ENCODE measurements at places on chromosomes 11 and 22.
A peak's percentile ranks its signal among the peaks of the same experiment; 100 is the strongest.

DNA sequence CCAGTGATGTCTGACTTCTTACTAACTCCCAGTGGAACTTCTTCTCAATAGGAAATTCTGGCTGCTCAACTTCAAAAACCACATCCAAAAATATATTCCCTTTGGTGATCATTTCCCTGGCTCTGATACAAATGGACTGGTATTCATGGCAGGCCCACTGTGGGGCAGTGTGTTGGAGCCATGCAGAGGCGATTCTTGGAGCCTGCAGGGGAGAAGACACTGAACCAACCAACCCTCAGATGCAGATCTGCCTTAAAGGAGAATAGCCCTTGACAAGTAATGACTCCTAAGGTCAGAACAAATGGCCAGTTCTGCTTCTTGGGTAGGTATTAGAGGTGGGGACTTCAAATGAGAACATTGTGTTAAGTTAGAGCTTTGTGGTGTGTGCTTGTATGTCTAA lies 12.2 kb downstream of the OR4D9 start:
- no peak for DNase-seq

DNA sequence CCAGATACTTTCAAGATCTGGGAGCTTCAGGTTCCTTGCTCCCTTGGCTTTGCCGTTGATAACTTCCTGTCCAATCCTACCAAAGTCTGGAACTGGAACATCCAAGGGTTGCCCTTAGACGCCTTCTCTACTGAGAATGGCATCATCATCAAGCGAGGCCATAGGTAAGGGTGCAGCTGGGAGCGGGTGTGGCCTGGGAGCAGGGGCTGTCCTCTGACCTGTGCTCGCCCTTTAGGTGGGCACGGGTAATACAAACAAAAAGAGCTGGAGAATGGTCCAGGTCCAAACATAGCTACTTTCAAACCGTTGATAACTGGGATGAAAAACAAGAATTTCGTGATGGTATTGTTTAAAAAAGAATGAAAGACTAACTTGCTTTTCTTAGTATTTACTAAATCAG lies 25.0 kb downstream of the CASP12 start:
- DNase-seq: no peak

GRCh38 chr11:73650400-73650799 lies 4.0 kb downstream of the PLEKHB1 start:
- DNase-seq: no peak

GRCh38 chr11:112884012-112884767 lies 77.0 kb upstream of the NCAM1 start:
- DNase-seq: no peak

- no peak for DNase-seq
These were observed 66.7 kb downstream of the PACSIN2 start for GRCh38 chr22:42948294-42948693.

- DNase-seq: no peak
These were observed 122.1 kb upstream of the TTC12 start for GRCh38 chr11:113192121-113192925.

GRCh38 chr22:48368975-48369525 lies 1458.6 kb downstream of the BRD1 start:
- DNase-seq: no peak

GRCh38 chr11:64637334-64638017 lies 46.5 kb downstream of the SLC22A12 start:
- DNase-seq: peak; percentile 18

DNA sequence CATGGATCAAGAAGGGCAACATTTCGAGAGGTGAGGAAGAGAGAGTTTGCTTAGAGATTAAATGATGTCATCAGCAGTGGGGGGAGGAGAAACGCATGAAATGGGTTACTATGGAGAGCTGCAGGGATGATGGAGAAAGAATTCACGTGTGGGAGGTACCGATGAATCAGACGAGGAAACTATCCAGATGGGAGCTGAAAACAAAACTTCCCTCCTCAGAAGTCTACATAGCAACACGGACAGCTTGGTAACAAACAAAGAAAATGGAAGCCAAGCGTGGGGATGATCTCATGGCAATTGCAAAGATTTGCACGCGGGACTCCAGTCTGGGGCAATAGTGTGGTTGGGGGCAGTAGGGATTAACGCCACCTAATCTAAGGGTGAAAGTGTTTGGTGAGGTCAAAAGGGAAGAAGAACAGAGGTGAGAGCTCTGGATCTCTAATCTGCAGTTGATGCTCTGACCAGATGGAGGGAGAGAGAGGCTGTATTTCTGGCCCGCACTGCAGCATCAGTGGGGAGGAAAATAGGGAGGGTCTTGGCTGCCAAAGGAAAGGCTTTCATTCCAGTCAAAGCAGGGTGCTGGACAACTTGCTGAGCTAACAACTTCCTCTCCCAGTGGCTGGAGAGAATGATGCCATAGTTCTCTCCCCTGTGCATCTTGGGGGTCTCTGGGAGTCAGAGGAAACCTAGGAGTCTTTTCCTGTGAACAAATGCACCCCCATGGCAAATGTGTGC lies 43.4 kb upstream of the CSNK2A3 start:
- no peak for DNase-seq

DNA sequence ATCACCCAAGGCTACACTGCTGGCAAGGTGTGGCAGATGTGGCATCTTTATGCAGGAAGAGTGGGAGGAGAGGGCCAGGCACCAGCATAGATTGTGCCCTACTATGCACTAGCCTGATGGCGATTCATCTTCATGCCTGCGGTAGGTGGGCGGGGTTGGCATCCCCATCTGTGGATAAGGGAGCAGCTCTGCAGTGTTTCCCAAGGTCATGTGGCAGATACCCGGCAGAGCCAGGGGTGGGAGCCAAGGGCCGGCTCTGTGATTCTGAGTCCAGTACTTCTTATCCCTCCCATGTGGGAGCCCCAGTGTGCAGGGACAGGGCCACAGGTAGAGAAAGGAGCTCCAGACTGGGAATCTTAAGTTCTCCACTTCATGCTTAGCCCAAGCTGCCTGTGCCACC lies 20.0 kb downstream of the CD82 start:
- no peak for DNase-seq

DNA sequence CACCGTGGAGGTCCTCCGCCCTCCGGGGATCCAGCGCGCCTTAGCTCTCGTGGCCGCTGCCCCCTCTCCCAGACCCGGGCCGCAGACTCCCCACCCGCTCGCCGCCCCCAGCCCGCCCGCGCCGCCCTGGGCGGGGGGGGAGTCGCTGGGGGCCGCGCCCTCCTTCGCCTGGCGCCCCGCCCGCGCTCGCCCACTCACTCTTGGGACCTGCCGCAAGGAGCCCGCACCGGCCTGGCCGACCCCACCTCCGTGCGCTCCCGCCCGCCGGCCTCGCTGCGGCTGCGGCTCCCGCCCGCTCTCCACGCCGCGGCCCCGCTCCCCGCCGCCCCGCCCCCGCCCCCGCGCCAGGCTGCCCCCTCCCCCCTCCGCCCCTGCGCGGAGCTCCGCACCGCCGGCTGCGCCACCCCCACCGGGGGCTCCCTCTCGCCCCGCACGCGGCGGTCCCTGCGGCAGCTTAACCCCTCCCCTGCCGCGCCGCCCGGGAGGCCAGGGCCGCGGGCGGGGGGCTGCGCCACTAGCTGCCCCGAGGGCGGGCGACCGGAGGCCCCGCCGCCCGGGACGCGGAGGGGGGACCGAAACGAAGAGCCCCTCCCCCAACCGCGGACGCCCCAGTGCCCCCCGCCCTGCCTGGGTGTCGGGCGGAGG lies 724 bp upstream of the RASGRP2 start:
- DNase-seq: no peak

- no peak for DNase-seq
These were observed 25.0 kb upstream of the TMPRSS4 start for GRCh38 chr11:118051611-118052461.

DNA sequence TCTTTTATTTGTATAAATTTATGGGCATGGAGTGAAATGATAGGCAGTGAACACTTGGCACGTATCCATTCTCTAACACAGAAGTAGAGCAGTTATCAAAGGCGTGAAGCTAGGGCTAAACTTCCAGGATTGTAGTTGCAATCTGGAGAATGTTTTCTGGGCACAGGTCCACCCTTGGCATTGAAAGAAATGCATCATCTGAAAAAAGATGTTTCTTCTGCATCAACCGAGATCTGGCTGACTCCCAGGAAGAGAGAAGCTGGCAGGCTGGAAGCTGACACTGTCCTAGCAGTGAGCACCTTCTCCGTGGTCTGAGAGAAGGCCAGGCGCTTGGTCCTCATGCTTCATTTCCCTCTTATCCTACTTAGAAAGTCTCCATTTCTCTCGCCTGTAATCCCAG lies 600.0 kb downstream of the BRD1 start:
- no peak for DNase-seq

- DNase-seq: no peak
These were observed 540.3 kb downstream of the ETS1 start for GRCh38 chr11:128047026-128047425.

DNA sequence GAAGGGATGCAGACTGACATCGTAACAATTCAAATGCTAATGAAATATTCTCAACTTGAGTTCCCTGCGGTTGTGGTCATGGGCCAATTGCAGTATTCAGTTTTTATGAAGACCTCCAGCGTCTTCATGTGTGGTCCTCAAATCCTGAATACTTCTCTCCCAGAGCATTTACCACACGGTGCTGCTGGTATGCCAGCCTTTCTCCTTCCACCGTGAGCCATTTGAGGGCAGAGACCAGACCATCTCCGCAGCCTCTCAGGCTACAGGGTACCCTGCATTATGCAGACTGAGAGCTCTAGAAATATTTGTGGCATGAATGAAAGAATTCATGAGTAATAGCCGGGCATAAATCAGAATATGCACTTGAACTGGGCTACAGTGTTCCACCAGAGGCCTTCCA lies 289.7 kb downstream of the ST3GAL4 start:
- no peak for DNase-seq

GRCh38 chr11:2724653-2725367 lies 25.0 kb upstream of the KCNQ1OT1 start:
- DNase-seq: no peak

- no peak for DNase-seq
These were observed 28.2 kb upstream of the CTSD start for GRCh38 chr11:1791912-1792311.

All from midbrain (tissue), 1 donor.